Bronchus fibroblast of lung (primary cell): ENCODE measurements at places on chromosomes 6 and 20. TPM values are rescaled to one million over a fixed set of nuclear protein-coding genes. Genes with fewer than 3 reads are reported as not detected.

KCNS1 gene
- total RNA-seq: 0.30 and 0.34 TPM in 2 replicates

CTAGE9 gene
- under 0.01 TPM in 1 of 2 replicates, not detected in the other for total RNA-seq

SYNDIG1 gene
- total RNA-seq: not detected in 2 replicates

CALHM5 gene
- 1.5 TPM in 2 replicates for total RNA-seq

SAMD5 gene
- total RNA-seq: 0.45 and 0.50 TPM in 2 replicates

CDK5RAP1 gene
- 21.2 and 24.4 TPM in 2 replicates for total RNA-seq

ITCH gene
- total RNA-seq: 32.0 and 35.6 TPM in 2 replicates

RHAG gene
- not detected in 2 replicates for total RNA-seq

DUSP22 gene
- total RNA-seq: 10.8 and 13.2 TPM in 2 replicates

PKIB gene
- total RNA-seq: 0.59 and 1.7 TPM in 2 replicates

FAXC gene
- 2.5 and 6.2 TPM in 2 replicates for total RNA-seq

TNFAIP3 gene
- 3.4 and 4.8 TPM in 2 replicates for total RNA-seq

BTN2A1 gene
- 4.4 and 5.1 TPM in 2 replicates for total RNA-seq

RANBP9 gene
- 14.6 and 16.6 TPM in 2 replicates for total RNA-seq

CHRNA4 gene
- total RNA-seq: not detected in 2 replicates

DEFB124 gene
- total RNA-seq: not detected in 2 replicates
